ENCODE measurements at places on chromosomes 7 and 10. TPM values are rescaled to one million over a fixed set of nuclear protein-coding genes. Genes with fewer than 3 reads are reported as not detected.

DNA sequence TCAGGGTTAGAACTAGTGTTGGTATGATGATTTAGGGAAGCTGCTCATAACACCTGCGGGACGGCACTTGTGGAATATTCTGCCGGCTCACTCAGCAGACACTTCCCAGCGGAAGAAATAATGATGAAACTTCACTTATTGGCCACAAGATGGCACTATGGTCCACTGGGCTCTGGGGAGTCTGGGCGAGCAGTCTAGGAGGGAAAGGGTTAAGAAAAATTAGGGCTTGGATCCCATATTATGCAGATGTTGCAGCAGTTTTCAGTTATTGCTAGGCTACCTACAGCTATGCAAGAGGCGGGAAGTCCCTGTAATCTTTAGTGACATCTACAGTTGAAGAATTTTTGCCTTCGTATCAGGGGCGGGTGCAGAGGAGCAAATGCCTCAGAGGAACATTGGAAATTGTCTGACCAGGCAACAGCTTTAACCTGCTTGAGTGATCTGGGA lies 238.7 kb upstream of the PRSS58 start:
- DNase-seq = no peak

DNA sequence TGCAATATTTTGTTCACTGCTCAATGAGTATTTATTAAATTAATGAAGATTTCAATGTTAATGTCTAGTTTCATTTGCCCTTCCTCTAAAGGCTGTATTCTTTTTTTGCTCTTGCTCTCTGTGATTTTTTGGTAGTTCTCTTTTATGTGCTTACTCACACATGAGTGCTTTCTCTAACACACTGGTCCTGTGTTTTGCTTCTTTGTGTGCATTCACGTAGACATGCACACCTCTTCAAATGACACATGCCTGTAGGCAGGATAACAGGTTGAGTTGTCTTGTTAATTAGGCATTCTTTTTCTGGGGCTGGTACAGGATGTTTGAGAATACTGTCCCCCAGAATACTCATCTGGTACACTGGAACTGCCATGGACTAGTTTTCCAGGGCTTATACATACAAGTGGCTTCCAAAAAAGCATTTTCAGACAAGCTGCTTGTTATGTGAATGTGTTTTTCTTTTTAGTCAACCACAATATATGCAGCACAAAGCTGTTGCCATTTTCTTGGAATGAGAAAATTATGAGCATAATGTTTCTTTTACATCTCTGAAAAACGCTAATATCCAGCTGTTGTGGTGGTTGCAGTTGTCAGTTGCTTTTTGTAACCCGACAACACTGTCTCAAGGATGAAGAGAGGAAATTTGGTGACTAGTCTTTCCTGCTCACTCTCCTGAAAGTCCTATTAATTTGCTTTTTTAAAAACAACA lies 416.4 kb downstream of the AUTS2 start:
- DNase-seq = no peak

- DNase-seq = no peak
Observed at GRCh38 chr10:17655567-17656146, 11.7 kb downstream of the STAM start.

GRCh38 chr7:123735539-123735938 lies 13.3 kb downstream of the WASL start:
- DNase-seq = no peak

DNA sequence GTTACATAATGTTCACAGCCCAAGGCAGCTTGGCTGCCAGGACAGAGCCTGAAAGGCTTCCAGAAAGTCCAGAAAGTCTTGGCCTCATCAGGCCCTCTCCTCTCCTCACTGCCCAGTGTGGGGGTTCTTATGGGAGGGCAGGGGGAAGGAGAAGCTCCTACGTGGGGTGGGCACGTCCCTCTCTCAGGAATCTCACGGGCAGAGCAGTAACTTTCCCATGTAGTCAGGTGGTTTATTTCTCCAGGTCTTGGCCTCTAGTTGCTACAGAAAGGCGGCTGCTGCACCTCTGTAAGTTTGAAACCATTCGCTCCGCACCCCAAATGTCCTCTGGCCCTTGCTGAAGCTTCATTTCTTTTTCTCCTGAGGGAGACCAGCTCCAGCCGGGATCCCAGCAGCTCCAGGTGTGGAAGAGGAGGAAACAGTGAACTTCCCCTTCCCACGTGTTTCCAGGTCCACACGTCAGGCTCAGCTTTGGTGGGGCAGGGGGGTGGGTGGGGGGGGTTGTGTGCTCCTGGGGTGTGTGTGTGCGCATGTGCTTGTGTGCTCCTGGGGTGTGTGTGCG lies 320.3 kb downstream of the WDR37 start:
- DNase-seq = peak; percentile 32

DNA sequence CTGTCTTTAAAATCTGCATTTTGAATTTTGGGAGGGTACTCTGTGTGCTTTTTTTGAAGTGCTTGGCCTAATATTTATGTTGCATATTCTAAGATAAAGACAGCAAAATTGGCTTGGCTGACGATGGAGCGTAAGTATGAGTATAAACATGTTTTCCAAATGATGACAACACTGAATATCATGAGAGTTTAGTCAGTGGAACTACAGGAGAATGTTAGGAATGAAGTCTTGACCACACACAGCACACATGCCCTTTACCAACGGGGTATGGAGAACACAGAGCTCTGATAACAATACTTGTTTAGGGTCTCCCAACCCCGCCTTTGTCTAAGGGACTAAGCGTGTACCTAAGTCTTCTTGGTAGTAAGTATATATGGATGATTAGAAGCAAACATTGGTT lies 253.9 kb upstream of the FZD8 start:
- DNase-seq = no peak

DNA sequence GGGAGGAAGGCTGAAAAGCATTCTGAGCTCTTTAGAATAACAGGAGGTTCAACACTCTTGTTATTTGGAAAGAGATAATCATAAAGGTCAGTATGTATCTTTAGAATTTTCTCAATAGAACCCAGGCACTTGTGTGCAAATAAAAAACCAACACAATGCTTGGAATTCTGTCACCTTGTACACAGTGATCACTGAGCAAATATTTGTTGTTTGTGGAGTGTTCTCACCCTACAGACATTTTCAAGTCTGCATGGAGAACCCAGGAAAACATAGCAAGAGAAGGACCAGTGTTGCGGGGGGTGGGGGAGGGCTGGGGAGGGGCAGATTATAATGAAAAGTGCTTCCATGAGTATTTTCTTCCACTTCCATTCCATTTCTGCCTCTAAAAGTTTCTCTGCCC lies 87.4 kb downstream of the FAM107B start:
- no peak for DNase-seq

GRCh38 chr7:78198756-78199155 lies 400.2 kb downstream of the PHTF2 start:
- DNase-seq = no peak

DNA sequence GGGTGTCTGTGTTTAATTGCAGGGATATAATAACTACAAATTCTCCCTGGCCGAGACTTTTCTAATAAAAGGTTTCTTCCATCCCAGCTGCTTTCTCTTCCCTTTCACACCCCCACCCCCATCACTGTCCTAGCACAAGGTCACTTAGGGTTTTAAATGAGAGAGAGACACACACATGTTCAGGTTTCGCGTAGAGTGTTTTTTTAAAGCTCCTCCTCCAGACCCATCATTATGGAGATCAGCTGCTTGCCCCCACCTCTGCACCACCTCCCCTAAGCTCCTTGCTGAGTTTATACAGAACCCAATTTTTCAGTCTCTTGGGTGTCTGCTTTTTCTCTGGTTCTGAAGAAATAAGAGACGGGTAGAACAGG lies 18.6 kb downstream of the LRMDA start:
- DNase-seq = no peak

TSPAN12 gene
- total RNA-seq = 18.8 TPM

NPFFR1 gene
- 0.05 TPM for total RNA-seq

NCF1 gene
- total RNA-seq = 1.9 TPM

C7orf57 gene
- total RNA-seq = 0.42 TPM

GPC2 gene
- total RNA-seq = 5.1 TPM

TMEM229A gene
- 0.42 TPM for total RNA-seq

Measured in ureter (tissue), 1 donor.